Right hindlimb (tissue), 1 donor: ENCODE measurements at places on chromosomes 13 and 19.

- DNase-seq = no peak
These were observed 79.2 kb downstream of the UBL3 start for GRCh38 chr13:29771247-29771646.

- DNase-seq = no peak
These were observed 166.6 kb downstream of the KLF12 start for GRCh38 chr13:73967397-73968165.

- no peak for DNase-seq
These were observed 31.3 kb downstream of the KCTD12 start for GRCh38 chr13:76854894-76855293.

DNA sequence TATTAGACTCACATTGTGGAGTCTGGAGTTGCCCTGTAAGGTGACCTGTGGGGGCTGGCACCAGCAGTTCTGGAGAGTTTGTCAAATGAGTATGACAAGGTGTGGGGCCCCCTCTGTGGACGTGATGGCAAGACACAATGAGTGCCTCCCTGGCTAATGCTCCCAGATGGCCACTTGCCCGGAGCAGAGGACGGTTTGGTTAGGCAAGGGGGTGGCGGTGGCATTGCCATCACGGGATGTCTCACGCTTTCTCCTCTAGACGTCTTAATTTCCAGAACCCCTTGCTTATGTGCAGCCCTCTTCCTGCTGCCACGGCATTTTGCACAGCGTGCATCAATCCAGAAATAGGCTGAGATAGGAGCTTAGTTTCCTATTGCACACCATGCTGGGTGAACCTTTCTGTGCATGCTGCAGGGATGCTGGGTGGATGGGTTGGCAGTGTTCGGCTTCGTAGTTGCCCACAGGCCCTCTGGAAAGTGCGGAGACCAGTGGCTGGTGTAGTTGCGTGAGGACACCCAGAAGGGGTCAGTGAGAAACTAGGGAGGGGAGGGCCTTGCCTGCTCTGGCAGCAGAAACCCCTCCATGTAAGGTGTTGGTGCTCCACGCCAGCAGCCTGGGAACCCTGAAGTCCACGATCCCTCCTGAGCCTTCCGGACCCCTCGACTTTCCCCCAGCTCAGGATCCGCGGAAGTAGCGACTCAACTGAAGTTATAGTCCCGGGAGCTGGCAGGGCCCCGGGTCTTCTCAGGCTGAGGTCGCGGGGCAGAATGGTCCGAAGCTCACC, 18.1 kb upstream of the LRP3 start:
- peak; percentile 65 for DNase-seq

- DNase-seq = no peak
These were observed 7.2 kb downstream of the ACTN4 start for GRCh38 chr19:38654628-38655055.

- no peak for DNase-seq
These were observed at the start of gene ZSCAN4 for GRCh38 chr19:57668635-57669034. ZSCAN4 (plus strand) TSS chr19:57668935; CDS start chr19:57676146, 7,211 bp downstream.

- DNase-seq = no peak
These were observed 13.5 kb downstream of the ZNF536 start for GRCh38 chr19:30385666-30386065.

- DNase-seq = no peak
These were observed 7.0 kb downstream of the FAM124A start for GRCh38 chr13:51229101-51229719.

DNA sequence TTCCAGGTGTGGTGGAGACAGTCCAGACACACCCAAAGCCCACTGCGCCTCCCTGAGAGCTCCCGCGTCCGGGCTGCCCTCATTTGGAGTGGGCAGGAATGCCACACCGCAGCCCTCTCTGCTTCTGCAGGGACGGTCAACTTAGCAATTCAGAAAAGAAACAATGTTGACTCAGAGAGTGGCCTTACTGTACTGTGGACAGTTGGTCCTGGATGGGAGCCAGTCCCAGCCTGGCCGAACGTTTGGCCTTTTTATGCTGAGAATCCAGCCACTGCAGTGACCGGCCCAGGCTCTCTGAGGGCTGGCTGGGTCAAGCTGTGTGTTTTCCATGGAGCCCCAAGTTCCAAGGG, 7.2 kb downstream of the GAS6 start:
- peak; percentile 17 for DNase-seq

GRCh38 chr13:100433475-100433874, 155.1 kb downstream of the GGACT start:
- DNase-seq = no peak

- no peak for DNase-seq
These were observed 173.5 kb downstream of the LACC1 start for GRCh38 chr13:44053208-44053607.

- no peak for DNase-seq
These were observed 1589.1 kb upstream of the SPRY2 start for GRCh38 chr13:81929988-81930387.

DNA sequence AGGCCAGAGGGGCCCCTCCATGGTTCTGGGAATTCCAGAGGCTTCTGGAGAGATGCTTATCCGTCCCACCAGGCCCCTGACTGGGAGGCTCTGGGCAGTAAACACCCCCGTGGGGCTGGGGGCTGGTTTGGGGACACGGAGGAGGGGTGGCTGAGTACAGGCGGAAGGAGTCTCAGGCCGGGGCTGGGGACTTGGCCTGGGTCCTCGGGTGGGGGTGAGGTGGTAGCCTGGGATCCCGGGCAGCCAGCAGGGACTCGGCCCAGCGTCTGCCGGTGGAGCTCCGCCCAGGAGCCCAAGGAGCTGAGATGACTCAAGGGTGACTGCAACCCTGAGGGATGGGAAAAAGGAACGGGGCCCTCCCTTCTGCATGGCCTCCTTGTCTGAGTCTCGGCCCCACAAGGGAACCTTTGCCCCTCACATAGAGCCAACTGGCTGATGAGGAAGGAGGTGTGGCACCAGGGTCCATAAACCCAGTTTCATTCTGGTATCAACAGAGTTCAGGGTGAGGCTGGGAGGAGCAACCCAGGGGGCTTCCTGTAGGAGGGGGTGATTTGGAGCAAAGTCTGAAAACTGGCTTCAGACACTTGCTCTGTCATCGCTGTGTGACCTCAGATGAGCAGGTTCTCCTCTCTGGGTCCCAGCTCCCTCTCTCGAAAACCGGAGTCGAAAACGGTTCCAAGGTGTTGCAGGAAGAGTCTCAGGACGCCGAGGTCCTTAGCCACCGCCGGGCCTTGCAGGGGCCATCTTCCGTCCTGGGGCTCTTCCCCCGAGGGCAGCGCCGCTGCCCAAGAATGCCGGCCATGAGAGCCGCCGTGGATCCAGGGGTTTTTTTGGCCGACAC, 809 bp downstream of the MISP start:
- DNase-seq = no peak

DNA sequence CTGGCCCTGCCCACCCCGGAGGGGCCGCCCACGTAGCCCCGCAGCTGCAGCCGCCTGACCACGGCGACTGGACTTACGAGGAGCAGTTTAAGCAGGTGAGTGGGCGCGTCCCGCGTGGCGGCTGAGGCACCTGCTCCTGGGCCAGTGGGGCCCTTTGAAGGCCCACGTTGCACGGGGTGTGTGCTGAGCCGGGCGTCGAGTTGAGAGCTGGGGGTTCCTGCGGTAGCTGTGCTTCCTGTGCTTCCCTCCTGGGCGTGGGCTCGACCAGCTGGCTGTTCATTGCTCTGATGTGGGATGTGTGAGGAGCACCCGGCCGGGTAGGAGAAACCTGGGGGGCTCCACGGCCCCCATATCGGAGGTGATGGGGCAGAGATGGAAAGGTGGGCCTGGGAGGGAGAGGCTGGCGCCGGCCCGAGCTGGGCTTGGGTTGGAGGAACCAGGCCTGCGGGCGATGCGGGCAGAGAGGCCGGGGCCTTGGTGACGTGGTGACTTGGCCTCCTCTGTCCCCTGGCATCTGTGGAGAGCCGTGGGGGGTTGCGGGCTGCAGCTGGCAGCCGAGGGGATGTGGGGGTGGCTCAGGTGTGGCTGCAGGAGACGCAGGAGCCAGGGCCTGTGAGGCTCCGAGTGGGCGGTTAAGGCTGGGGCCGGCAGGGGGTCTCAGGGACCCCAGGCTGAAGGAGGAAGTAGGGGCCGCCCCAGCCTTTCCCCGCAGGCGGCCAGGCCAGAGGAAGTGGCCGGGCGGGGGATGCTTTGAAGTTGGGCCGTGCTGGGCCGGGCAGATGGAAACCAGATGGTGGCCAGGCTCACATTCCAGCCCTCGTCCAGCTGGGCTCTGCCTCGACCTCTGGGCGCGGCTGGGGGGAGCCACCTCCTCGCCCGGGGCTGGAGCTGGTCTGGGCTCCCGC, 7.1 kb downstream of the ARID3A start:
- peak; percentile 88 for DNase-seq

DNA sequence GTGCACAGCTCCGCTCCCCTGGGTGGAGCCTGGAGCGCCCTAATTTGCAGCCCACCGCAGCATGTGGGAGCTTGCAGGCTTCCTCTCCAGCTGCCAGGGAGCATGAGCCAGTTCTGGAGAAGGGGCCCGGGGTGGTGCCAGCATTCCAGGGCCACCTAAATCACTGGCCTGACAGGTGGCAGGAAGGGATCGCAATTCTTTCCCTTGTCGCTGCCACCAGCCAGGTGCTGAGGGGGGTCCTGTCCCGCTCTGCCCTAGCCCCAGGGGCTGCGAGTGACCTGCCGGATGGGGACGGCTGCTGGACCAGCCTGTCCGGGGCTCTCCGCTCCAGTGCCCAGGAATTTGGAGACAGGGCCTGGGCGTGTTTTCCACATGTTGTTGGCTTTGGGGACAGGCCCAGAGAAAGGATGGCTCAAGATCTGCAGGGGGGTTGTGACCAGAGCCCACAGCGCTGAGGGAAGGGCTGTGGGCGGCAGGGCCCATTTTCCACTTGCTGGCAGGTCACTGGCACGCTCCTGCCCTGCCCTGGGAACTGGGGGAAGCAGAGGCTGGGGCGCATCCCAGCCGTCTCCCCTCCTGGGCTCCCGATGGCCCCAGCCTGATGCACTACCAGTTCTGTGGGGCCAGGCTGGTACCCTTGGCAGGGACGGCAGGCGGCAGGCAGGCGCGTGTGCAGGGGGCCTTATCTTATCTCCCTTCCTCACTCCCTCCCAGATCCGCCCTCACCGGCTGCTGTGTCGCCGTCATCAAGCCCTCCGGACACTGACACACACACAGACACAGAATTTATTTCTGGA, 9.5 kb downstream of the NDUFA11 start:
- peak; percentile 52 for DNase-seq

DNA sequence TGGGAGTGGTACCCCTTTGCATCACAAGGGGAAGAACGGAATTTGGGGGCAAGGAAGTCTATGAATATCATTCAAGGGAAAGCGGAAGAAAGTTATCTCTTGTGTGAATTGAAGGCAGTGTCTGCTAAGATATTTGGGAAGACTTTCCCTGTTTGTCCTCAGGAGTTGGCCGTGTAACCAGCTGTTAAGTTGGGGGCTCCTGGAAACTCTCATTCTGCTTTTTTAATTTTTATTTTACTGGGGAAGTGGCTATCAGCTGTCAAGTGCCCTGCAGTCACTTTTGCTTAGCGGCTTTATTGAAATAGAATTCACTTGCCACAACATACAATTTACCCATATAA, 2.9 kb downstream of the UPF1 start:
- DNase-seq = no peak

GRCh38 chr19:51664997-51665396, 18.4 kb upstream of the SIGLEC14 start:
- no peak for DNase-seq

DNA sequence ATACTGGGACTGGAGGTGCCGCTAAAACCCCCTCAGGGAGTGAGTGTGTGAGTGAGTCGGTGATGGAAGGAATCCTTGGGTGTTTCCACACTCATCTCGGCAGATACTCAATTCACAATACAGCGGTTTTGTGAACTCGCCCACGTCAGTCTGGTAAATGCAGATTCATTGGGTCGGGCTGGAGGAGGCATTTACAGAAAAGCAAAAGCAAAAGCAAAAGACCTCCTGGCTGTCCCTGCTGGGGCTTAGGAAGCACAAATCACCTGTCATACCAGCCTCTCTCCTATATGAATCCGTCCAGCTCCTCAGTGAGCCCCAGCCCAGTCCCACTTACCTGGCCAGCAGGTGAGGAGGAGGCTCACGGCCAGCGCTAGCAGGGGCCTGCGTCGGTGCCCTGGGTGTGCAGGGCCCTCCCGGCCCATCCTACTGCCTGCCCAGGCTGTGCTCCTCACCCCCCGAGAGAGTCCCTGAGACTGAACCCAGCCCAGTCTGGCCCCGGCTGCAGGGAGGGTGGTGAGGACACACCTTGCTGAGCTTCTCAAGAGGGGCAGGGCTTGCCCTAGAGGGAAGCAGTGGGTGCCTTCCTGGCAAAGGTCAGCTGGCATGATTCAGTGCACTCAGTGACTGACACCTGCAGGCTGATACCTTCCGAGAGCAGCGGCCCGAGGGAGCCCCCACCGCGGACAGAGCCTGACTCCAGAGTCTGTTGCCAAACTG, at the start of gene MUC16:
MUC16 (minus strand) TSS at position 475 of the 717 bp plus-strand sequence.
- no peak for DNase-seq

DNA sequence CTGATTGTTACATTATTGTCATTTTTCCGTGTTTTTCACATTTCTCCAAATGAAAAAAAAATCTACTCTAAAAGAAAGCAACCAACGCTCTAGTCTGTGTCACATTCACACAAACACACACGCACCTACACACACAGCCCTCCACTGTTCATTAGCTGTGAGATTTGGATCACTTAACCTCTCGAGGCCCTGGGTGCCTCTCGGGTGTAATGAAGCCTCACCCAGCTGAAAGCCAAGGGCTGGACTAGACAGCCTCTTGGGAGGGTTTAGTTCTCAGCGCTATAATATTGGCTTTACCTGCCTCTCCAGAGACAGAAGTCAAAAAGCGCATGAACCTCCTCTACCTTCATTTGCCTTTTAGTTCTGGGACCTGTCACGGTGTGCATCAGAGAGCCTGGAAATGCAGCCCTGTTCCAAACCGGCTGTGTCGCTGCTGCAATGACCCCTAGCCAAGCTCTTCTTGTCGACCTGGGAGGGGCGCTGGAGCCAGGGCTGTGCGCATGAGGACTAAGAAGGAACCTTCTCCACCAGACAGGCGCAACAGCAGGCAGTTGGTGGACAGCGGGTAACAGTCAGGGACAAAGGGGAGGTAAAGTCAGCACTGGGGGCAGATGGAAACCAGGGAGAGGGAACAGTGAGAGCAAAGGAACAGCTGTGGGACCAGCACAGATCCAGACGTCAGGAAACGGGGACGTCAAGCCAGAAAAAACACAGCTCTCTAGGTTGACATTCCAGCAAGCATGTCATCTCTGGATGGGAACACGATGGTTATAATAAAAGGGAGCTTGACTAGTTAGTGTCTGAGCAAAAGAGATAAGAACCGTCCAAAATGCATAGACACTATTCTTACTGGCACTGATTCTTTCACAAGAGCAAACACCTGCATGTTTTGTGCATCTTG, 375.9 kb downstream of the EFNB2 start:
- no peak for DNase-seq

DNA sequence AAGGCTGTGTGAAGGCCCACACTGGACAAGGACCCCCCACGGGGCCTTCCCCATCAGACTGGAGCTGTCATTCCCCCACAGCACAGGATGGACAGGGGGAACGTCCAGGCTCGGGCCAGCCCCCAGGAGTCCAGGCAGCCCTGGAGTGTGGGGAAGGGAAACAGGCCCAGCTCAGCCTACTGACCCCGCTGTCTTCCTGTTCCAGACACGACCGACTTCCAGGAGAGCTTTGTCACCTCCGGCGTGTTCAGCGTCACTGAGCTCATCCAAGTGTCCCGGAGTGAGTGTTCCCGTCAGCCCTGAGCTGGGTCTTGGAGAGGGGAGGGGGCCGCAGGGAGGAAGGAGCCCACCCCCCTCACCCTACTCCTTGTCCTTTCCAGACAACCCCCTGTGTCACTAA, 47.0 kb downstream of the SMIM24 start:
- peak; percentile 48 for DNase-seq
